ENCODE measurements at places on chromosomes 4 and X. TPM values are rescaled to one million over a fixed set of nuclear protein-coding genes. Genes with fewer than 3 reads are reported as not detected.

DNA sequence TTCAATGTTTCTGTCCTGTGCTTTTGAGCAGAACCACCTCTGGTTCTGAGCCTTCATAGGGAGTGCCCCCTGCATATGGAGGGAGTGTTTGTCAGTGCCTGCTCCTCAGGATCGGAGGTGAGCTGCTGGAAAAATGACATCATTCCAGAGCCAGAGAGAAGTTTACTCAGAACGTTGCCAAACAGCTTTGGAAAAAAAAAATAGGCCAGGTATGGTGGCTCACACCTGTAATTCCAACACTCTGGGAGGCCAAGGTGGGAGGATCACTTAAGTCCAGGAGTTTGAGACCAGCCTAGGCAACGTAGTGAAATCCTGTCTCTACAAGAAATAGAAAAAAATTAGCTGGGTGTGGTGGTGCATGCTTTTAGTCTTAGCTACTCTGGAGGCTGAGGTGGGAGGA, 27.2 kb upstream of the PDLIM3 start:
- no peak for DNase-seq

DNA sequence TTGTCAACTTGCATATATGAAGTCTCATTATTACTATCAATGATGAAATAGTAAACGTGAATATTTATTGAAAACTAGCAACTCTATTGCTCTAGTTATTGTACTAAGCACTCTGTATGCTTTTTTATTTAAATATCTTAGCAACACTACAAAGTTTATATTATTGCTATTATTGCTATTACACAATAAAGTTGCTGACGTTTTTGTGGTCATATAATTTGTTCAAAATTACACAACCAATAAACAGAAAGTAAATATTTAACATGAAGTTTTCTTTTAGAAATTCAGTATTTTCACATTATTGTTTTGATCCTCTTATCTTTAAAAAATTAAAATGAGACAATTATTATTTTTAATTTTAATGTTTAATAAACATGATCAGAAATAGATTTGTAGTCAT, 1521.1 kb upstream of the PCDH7 start:
- DNase-seq, result no peak

GRCh38 chrX:29947225-29947624, 268.1 kb upstream of the MAGEB2 start:
- no peak for DNase-seq

DNA sequence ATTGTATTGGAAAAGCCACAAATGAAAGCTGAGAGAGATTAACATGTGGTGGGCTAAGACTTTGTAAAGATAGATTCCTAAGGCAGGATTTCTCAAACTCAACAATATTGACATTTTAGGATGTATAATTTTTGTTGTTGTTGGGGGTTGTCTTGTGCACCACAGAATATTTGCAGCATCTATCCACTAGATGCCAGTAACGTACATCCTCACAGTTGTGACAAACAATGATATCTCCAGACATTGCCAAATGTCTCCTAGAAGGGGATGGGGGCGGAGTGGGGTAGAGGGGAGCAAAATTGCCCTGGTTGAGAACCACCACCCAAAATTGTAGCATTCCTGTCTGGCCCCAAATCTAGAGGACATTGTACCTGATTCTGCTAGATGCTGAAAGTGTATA, 14.7 kb upstream of the CBR4 start:
- DNase-seq, result no peak

DNA sequence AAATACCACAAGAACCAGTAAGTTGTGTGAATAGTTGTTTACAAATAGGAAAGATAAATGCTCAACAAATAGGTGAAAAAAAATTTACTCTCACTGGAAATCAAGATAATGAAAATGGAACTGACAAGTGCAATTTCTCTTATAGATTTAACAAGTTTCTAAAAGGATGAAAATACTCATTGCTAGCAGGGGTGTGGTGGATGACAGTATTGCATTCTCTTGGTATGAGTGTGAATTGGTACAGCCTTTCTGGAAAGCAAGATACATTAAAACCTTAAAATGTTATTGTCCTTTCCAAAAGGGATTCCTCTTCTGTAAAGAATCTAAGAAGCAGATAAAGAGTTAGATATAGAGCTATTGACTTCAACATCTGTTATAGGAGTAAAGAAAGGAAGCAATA, 240.0 kb upstream of the RPS6KA3 start:
- no peak for DNase-seq

GRCh38 chrX:49165901-49166881, 3.6 kb downstream of the MAGIX start:
- peak; percentile 77 for DNase-seq

DNA sequence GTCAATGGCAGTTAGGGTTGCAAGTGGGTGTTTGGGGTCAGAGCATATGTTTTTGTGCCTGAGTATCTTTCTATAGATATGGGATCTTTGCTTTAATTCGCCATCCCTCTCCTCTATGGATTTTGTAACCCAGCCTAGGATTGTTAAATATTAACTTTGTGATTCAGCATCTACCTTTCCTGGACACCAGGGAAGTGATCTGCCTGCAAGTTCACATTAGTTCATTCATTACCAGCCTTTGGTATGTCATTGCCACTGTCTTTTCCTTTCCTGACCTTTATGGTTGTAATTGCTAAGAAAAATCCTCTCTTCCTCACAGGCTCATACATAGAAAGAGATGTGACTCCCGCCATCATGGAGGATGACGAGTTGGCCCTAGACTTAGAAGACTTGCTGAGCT, 73.8 kb downstream of the KIT start:
- no peak for DNase-seq

- no peak for DNase-seq
Observed at GRCh38 chr4:177455561-177455970, 13.3 kb upstream of the AGA start.

GRCh38 chr4:186485561-186486062, 69.8 kb downstream of the MTNR1A start:
- no peak for DNase-seq

Gene LIMCH1
- total RNA-seq, result not detected

Gene FRAS1
- 0.04 TPM for total RNA-seq
